CD4-positive, alpha-beta T cell treated with Interleukin-15 for 1 hour (primary cell): ENCODE measurements at places on chromosomes 7 and 10.

- no peak for DNase-seq
Measured at GRCh38 chr10:60677531-60678129, 100.6 kb upstream of the CDK1 start.

GRCh38 chr7:111558991-111559390 lies 3.3 kb downstream of the IMMP2L start:
- no peak for DNase-seq

DNA sequence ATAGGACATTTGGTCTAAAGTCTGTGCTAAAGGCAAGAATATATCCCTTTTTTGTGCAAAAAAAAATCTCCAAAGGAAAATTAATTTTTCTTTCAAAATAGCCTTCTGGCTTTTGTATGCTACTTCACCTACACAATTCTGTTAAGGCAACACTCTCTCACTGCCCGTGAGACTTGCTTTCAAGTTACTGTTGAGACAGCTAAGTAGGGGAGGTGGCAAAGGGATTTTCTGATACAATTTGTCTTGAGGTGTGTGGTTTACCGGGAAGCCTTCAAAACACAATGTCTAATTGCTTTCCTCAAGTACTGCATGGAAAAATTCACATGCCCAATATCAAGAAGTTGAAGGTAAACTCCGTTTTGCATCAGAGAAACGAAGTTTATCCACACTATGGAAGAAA lies 50.8 kb upstream of the RSU1 start:
- DNase-seq, result no peak

DNA sequence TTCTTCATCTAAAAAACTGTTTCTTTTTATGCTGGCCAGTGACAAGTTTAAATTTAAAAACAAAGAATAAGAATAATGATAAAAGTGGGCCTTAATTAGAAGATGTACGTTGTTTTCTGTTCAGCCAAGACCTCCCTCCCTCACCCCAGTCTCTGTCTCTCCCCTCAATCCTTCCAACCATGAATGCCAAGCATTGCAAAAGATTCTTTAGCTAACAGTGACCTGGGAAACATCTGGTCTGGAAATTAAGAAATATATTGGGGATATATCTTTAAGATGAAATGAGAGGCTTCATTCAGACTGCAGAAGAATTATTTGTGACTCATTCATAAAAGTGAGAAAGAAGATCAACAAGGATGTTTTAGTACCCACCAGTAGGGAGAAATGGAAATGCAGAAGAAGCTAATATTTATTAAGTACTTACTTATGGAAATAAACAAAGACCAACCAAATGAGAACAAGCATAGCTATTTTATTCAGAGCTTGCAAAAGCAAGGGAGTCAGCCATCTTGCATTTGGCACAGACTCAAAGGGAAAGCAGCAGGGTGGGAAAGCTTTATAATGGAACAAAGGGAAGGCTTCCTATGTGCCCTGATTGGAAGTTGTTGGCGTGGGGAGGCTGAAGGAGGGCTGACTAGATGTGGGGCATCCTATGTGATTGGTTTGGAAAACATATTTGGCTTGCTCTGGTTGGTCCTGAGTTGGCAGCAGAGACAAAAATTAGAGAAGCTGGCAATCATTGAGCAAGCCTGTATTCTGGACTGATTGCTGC lies 595.4 kb upstream of the GHITM start:
- DNase-seq, result no peak

- DNase-seq, result no peak
Measured at GRCh38 chr10:63430091-63430998, 35.4 kb downstream of the JMJD1C start.

- no peak for DNase-seq
Measured at GRCh38 chr10:49649294-49649693, 30.2 kb upstream of the C10orf53 start.

- DNase-seq, result no peak
Measured at GRCh38 chr10:78211561-78212051, 177.9 kb downstream of the RPS24 start.

GRCh38 chr7:79454361-79454960 lies 994 bp upstream of the MAGI2 start:
- DNase-seq, result no peak

DNA sequence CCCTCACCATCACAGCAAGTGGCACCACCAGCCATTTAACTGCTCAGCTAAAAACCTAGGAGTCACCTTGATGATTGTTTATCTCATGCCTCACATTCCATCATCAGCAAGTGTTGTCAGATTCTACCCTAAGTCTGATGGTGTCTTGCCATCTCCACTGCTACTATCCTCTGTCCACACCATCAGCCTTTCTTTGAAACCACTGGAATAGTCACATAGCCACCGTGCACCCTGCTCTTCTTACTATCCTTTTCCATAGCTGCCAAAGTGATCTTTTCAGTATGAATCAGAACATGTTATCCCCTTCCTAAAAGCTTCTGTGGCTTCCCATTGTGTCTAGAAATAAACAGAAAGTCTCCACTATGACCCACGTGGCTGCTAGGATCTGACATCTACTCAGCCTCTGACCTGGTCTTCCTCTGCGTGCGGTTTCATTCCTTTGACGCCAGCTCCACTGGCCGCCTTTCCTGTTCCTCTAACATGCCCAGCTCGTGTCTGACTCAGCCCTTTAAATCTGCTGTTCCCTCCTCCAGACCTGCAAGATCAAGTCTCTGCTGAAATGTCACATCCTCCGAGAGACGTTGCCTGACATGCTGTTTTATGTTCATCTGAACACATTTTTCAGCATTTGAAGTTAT lies 16.5 kb upstream of the CHN2 start:
- DNase-seq, result peak; percentile 69

DNA sequence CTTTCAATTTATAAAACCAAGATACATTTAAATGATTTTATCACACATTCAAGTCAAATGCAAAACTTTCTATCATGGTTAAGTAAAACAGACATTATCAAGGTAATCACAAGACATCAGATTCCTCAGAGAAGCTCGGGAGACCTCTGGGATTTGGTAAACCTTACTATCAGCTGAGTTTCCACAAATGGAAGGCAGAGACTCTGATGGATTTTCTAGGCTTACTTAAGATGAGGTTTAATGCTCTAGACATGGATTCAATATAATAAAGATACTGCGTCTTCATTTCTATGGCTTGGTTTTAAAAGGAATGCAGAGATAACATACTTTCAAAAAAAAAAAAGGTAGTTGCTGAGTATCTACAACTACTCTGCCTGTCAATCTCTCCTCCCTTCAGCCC lies 171.7 kb downstream of the JAZF1 start:
- DNase-seq, result no peak
